Fibroblast of skin of right quadriceps (primary cell): ENCODE measurements at places on chromosomes 6 and 20.

- no peak for DNase-seq
Observed at GRCh38 chr20:18412221-18412901, 54.5 kb downstream of the DZANK1 start.

DNA sequence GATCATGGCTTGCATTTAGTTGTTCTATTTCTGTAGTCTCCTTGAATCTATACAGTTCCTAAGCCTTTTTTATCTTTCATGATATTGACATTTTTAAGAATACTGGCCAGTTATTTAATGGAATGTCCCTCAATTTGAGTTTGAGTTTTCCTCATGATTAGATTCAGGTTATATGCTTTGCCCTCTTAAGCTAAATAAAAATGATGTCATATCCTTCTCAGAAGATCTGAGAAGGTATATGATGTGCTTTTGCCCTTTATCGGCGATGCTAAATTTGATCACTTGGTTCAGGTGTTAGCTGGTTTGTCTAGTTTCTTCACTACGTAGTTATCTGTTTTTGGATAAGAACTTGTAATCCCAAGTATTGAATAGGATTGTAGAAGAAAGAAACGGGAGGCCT lies 509.8 kb upstream of the SOX4 start:
- no peak for DNase-seq

- no peak for DNase-seq
Observed at GRCh38 chr6:9224539-9224938, 789.2 kb upstream of the SLC35B3 start.

GRCh38 chr6:25312703-25313102 lies 33.5 kb downstream of the CARMIL1 start:
- DNase-seq, result peak; percentile 66

DNA sequence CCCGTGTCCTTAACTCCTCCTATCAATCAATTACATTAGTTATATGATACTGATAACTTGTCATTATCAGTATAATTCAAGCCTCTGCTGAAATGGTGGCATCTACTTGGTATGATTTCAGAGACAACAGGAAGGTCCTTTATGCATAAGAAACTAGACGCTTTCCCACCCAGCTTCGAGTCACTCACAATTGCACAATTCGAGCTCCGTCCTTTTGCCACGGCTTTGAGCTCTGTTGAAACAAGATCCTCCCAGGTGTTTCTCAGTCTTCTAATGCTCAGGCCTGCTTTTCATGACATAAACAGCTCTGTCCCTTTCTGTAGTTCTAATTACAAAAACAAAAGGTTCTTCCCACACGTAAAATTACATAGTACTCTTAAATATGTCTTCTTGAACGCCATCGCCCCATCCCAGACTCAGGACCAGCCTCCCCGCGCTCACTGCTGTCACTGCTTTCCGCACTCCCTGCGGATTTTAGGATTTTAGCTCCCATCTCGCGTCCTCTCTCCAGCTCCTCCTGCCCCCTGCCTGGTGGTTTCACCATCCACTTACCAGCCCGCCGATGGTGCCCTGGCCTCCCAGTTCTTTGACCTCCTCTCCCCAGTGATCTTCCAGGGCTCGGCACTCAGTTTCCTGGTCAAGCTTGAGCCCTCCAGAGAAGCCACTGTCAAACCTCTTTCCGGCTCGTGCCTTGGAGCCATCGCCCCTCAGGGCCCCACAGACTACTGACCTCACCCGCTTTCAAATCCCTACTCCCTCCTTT lies 23.2 kb upstream of the PNPLA1 start:
- no peak for DNase-seq

DNA sequence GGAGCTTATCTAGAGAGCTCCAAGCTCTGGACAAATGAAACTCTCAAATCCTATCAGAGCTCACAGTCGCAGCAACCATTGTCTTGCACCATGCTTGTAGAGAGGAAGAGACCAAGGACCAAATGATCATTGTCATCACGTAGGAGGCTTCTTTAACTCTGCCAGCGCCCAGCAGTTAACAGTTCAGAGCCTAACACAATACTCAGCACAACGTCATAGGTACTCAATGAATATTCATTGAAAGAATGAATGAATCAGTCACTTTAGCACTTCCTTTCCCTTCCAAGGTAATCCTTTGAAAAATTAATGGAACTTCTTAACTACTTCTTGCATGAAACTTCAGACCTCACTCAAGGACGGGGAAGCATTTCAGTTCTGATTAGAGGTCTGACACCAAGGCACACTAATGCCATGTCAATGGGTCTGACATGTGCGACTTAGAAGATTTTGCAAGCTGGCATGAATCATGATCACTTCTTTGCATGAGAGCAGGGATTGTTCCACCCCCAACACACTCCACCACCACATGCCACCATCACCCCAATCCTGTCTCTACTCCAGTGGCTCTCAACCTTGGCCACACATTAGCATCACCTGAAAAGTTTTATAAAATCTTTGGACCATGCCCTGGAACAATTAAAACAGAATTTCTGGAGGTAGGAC lies 45.1 kb downstream of the KHDC1L start:
- DNase-seq, result peak; percentile 27

GRCh38 chr6:2432292-2432691 lies 186.9 kb upstream of the GMDS start:
- peak; percentile 96 for DNase-seq

- peak; percentile 89 for DNase-seq
Observed at GRCh38 chr6:17599877-17600526, at the start of gene FAM8A1. TSS of gene FAM8A1 (plus strand) at chr6:17600302. CDS start at chr6:17600410, 108 bp downstream.

DNA sequence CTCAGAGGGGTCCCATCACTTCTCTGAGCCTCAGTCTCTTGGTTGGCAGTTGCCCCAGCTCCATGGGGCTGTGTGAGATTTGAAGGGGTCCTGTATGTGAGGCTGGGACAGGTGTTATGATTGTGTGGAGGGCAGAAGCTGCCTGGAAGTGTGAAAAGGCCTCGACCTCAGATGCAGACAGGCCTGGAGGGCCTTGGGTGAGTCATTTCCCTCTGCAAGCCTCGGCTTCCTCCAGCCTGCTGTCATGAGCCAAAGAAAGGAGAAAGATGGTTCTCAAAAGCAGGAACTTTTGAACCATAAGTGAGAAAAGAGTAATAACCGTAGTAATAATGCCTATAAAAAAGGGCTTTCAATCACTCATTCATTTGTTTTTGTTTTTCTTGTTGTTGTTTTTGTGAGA lies 37.5 kb downstream of the SNAI1 start:
- DNase-seq, result no peak

DNA sequence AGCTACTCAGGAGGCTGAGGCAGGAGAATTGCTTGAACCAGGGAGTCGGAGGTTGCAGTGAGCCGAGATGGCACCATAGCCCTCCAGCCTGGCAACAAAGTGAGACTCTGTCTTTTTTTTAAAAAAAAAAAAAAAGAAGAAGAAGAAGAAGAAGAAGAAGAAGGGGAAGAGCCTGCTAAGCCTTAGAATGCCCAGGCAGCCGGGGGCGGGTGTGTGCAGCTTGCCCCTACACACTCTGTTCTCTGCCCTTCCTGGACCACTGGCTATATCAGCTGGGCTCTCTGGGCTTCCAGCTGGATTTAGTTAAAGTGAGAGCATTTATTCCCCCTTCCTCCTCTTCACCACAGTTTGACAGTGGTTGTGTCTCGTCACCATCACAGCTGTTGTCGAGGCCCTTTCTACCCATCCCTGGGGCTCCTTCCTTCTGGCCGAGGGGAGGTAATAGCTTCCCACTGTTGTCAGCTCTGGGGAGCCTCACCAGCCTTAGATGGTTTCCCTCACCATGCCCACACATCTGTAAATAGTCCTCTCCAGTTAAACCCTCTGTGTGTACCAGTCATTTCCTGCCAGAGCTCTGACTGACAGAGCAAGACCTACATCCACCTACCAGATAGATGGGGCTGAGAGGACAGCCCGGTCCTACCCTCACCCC lies 77.6 kb downstream of the TRERF1 start:
- DNase-seq, result peak; percentile 8

DNA sequence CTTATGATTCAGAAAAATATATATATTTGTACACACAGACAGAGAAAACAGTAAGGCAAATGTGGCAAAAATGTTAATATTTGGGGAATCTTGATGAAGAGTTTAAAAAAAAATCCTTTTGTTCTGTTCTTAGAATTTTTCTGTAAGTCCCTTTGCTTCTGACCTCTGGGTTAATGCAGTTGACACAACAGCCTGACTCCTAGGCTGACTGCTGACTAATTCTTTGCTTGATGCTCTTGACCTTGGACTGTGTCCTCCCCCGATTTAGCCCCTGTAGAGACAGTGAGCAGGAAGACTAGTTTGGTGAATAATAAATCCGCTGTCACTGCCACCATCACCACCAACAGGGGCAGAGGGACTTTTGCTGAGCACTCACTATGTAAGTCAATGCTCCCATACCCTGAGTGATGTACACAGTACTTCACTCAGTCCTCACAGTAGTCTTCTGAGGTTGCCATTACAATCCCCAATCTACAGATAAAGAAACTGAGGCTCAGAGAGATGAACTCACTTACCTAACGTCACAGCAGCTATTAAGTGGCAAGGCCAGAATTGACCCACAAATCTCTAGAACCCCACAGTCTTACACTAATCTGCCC lies 71.7 kb downstream of the SNX5 start:
- DNase-seq, result no peak

- no peak for DNase-seq
Observed at GRCh38 chr6:112682071-112682470, 334.9 kb downstream of the RFPL4B start.

DNA sequence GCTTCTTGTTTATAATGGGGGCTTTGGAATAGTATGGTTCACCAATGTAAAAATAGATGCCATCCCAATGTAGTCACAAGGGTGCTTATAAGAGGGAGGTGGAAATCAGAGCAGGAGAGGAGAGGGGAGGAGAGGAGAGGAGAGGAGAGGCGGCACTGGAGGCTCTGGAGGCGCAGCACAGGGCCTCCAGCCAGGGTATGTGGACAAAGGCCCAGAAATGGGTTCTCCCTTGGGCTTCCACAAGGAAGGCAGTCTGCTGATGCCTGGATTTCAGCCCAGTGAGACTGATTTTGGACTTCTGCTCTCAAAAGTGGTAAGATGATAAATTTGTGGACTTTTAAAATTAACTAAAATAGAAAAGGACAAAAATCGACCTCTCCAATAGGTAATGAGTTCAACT lies 116.8 kb downstream of the RNASET2 start:
- no peak for DNase-seq

GRCh38 chr6:110296241-110297025 lies 61.7 kb downstream of the METTL24 start:
- no peak for DNase-seq

DNA sequence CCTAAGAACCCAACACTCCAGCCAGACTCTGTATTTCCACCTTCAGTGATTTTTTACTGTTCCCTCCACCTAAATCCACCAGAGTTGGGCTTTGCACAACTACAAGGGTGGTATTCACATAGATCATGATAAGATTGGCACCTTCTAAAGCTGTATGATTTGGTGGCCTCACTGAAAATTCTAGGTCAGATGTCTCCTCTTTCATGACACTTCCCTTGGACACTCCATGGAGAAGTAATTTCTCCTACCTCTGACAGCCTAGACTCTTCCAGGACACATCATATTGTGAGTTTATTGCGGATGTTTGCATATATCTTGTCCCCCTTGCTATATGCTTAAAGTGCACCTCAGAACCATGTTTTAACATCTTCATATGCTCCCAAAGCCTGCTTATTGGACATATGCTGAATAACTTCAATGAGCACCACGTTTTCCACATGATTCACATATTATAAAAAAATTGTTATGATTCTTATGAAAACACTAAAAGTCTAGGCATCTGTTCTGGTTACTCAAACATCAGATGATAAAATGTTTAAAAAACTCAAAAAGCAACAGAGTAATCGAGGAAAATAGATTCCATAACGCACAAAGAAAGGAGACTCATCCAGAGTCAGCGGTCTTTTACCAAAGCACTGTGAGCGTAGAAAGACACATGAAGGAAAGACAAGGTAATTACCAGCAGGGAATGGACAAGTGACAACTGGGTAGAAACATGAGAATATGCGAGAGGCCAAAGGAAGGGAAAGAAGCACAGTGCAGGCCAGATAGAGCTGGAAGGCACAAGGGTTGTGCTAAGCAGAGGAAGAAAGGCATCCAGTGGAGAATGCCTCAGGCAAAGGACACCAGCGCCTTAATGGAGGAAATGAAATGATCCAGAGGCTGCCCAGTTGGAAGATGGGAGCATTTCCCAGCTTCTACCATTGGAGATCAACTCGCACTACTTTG lies 46.5 kb downstream of the KIF16B start:
- no peak for DNase-seq

GRCh38 chr6:6046716-6047115 lies 40.0 kb upstream of the NRN1 start:
- no peak for DNase-seq

DNA sequence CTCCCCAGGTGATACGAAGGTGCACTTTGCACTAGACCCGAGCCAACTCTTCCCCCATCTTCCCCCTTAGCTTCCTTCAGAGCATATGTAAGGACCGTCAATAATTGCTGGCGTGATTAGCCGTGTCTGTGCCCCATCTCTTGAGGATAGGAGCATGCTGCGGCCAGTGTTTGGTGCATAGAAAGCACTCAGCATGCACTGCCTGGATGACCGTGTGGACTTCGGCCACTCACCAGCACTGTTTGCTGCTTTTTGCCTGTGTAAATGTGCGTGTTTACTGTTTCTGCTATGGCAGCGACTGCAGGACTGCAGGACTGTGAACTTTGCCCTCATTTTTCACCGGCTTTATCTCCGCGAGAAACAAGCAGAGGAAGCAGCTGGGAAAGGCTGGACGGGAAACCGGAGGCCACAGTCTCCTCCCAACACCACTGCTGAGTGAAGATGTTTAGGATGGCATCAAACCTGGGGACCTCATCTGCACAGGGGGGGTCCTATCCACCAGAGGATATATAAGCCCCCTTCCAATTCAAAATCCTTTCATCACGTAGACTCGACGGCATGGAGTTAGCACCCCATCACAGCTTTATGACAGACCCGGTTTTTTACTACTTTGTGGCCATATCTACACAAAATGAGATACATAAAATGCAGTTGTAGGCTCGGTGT lies 150.6 kb upstream of the AFDN start:
- no peak for DNase-seq

DNA sequence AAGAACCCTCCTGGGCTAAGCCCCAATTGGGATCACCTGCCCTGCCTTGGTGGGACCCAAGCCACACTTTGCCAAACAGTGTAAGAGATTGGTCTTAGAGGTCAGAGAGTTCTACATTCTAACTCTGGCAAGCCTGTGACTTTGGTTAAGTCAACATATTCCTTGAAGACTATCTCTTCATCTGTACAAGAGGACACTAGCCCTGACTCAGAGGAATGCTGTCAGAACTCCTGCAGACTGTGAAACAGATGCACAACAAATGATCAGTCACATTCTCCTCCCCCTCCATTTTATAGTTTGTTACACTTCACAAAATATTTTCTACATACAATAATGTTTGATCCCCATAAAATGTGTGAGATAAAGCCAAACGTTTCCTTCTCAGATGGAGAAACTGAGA lies 91.7 kb upstream of the EPB41L1 start:
- peak; percentile 23 for DNase-seq

- DNase-seq, result no peak
Observed at GRCh38 chr6:158536891-158537798, 22.7 kb upstream of the TMEM181 start.

DNA sequence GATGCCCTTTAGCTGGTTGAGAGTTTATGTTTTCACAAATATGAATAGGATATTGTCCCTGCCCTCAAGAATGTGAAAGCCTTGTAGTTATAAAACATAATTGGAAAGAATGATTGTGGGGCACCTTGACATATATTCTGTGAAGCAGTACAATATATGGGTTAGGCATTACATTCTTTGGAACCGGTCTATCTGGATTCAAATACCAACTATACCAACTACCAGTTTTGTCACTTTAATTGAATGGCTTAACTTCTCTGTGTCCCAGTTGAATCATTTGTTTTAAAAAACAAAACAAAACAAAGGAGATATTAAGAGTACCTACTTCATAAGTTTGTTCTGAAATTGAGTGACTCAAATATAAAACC lies 146.5 kb downstream of the TBC1D32 start:
- DNase-seq, result no peak
